Smooth muscle cell of bladder (primary cell): ENCODE measurements at places on chromosomes 2 and 18. TPM values are rescaled to one million over a fixed set of nuclear protein-coding genes. Genes with fewer than 3 reads are reported as not detected.

The REL gene
- total RNA-seq: 1.7 and 2.7 TPM in 2 replicates

The ACADL gene
- total RNA-seq: under 0.01 and 0.37 TPM in 2 replicates

The STAT4 gene
- 1.4 and 2.0 TPM in 2 replicates for total RNA-seq

The APLF gene
- total RNA-seq: 4.8 and 7.0 TPM in 2 replicates

The HOXD9 gene
- total RNA-seq: 0.18 and 0.28 TPM in 2 replicates

The MDH1B gene
- total RNA-seq: 1.4 and 2.0 TPM in 2 replicates

The SOWAHC gene
- total RNA-seq: 5.4 and 6.5 TPM in 2 replicates

The CNTNAP5 gene
- not detected in 2 replicates for total RNA-seq

The IL1F10 gene
- not detected in 2 replicates for total RNA-seq

The ADCY3 gene
- 35.8 and 42.3 TPM in 2 replicates for total RNA-seq

The LHCGR gene
- not detected in 2 replicates for total RNA-seq

The AGXT gene
- 0.14 TPM in 1 of 2 replicates, not detected in the other for total RNA-seq

The CCDC68 gene
- total RNA-seq: 6.9 and 27.0 TPM in 2 replicates

The GAL3ST2 gene
- total RNA-seq: 0.18 TPM in 1 of 2 replicates, not detected in the other
